ENCODE measurements at places on chromosomes 12 and 14.

DNA sequence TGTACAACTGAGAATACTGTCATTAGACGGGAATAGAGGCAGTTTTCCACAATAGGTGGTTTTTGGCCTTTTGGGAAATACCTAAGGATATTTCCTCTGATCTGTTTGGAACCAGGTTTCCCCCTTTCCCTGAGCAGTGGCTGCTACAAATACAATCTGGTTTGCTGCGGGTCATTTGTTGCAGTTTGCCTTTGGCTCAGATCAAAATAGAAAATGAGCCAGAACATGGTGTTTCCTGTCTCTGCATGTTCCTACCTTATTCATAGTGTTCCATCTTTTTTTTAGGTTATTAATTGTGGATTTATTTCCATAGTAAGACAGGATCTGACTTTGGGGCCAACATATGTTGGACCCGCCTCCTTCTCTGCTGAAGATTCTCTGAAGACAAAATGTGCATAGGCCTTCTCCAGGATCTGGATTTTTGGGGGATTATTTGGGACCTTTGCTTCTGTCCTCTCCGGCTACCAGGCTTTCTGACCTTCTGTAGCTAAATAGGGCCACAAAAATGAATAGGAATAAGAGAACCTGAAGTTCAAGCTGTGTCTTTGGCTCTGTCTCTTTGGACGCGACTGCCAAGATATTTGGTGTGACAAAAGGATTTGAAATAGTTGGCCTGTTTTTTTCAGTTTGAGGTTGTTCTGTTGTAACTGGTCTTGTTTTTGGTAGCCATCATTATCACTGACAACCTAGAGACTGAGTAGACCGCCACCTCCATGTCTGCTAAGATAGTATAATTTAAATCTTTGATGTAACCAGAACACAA is 146.9 kb downstream of the PRKCH start:
- no peak for DNase-seq

GRCh38 chr14:58368956-58369355 is 26.8 kb upstream of the TOMM20L start:
- no peak for DNase-seq

GRCh38 chr14:103456167-103456835 is 66.3 kb downstream of the CKB start:
- DNase-seq: no peak

DNA sequence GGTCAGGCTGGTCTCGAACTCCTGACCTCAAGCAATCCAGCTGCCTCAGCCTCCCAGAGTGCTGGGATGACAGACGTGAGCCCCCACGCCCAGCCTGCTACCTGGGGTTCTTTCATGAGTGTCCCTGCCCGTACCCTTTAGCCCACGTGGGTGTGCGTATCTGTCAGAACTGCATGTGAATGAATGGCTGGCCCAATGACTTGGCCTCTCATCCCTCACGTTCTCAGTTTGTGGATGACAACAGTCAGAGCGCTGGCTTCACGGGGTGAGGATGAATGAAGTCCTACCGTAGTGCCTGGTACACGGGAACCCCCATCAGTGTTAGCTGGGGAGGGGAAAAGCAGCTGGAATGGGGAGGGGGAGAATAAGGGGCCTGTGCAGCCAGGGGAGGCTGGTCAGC is 16.1 kb upstream of the ZDHHC22 start:
- no peak for DNase-seq

DNA sequence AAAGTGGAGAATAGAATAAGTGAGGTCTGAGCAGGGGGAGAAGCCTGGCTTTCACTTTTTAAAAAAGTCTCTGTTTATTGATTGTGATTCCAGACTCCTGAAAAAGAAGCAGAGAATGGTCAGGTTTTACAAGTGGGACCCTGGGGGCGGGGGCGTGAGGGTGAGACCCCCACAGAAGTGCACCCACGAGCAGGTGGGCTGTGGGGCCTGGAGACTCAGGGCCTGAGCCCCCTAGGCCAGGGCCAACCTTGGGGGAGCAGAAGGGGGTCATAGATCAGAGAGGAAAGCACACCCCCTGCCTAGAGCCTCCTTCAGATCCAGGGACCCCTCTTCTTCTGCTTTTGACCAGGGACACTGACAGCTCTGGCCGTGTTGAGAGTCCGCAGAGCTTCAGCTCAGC is 180.3 kb downstream of the ADGRD1 start:
- DNase-seq: no peak

DNA sequence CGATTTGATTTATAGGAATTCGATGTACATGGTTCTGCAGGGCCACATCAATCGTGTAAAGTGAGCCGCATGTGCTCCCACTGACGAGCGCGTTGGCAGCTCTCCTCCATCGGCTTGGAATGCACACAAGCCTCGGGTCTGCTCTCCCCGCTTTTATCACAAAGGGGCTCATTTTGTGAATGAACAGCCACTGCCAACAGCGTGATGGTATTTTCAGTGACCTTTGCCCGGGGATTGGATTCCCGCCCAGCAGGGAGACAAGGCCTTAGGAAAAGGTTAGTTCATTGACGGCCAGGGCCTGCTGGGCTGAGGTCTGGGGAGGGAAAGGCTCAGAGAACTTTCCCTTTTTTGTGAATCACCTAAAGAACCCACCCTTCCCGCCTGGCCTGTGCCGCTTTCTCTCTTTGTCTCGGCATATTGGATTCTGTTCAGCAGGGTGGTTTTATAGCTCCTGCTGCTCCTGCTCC is 232.1 kb downstream of the MSRB3 start:
- DNase-seq: no peak

- DNase-seq: no peak
Observed at GRCh38 chr12:31524791-31525495, 66.0 kb downstream of the DENND5B start.

DNA sequence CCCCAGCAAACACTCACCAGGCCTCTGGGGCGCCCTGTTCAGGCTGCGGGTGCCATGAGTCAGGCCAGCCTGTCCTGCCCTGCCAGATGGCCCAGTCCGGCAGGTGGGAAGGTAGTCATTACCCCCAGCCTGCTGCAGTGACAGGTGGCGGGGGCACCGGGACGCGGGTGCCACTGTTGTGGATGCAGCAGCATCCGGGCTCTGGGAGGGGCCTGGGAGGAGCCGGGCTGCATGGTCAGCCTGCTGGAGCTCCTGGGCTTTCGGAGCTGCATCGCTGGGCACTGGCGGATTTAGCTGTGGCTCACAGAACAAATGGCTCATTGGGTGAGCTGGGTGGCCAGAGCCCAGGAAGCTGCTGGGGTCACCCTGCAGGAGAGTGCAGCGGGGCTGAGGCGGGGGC is 13.5 kb downstream of the CEP170B start:
- DNase-seq: no peak

- no peak for DNase-seq
Observed at GRCh38 chr14:48788771-48789170, 797.4 kb downstream of the RPS29 start.

DNA sequence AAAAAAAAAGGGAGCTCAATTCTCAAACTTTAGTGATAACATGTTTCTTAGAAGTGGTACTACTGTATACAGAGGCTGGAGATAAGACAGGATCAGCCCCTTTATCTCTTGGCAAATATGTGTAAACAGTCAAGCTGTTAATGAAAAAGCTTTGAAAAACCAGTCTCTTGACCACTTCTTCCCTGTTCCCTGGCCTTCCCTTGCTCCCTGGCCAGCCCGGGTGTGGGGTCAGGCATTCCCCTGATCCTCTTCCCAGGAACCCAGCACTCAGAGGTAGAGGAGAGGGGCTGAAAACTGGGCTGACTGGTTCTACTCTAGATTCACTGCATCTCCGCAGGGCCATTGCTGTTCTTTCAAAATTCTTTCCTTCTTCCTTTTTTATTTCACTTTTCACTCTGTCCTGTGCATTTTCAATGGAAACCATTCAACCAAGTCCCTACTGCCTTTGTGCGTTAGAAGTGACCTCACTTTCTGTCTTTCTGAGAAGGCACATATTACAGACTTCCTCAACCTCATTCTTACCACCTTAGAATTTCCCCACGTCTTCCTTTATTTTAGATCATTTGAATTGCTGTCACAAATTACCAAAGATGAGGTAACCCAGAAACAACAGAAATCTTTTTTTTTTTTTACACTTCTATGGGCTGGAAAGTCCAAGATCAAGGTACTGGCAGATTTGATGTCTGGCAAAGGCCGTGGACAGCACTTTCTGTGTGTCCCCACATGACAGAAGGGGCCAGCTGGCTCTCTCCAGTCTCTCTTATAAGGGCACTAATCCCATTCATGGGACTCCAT is 5.7 kb downstream of the GNG2 start:
- no peak for DNase-seq

DNA sequence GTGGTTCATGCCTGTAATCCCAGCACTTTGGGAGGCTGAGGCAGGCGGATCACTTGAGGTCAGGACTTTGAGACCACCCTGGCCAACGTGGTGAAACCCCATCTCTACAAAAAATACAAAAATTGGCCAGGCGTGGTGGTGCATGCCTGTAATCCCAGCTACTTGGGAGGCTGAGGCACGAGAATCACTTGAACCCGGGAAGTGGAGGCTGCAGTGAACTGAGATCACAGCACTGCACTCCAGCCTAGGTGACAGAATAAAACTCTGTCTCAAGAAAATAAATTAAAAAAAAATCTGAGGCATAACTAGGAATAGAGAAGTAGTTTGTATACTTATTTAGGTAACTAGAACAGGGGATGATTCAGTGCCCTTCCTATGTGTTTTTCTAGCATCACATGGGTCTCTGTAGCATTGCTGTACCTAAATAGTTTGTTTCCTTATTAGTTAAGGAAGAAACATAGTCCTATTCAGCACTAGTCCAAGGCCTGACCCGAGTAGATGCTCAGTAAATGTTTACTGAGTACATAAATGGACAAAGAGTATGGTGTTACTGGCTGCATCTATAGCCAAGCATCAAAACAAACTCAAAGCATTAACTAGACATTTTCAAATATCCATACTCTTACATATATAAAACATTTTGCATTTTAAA is 21.7 kb downstream of the TAOK3 start:
- no peak for DNase-seq

- DNase-seq: no peak
Observed at GRCh38 chr14:95510804-95511203, 5.6 kb downstream of the SYNE3 start.

DNA sequence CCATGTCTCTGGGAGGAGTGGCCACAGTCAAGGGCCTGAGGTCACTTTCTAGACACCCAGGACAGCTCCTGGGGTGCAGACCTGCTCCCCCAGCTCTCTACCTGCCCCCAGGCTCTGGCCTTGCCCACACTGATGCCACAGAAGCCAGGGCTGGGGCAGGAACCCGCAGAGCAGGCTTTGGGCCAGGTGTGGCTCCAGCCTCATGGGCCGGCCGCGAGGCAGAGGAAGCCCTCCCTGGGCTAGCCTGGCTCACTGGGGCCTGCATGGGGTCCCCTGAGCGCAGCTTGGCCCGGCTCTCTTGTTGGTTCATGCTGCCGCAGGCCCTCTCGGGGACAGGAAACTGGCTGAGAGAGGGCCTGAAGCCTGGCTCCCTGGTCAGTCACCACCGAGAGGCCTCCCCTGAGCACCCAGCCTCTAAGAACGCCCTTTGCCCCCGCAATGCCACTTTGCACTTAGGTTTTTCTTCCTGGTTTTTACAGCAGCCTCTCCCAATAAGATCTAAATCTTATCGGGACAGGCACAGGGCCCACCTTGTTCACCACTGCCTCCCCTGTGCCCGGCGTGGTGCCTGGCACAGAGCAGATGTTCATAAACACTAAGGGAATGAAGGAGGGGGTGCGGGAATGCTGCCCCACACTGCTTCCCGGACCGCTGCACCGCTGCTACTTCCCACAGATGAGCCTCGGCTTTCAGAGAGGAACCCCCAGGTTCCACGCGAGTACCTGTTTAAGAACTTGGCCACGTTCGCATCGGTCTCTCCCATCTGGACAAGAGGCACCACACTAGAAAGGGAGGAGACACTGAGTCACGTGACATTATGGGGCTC is 14.7 kb downstream of the MMAB start:
- DNase-seq: no peak

DNA sequence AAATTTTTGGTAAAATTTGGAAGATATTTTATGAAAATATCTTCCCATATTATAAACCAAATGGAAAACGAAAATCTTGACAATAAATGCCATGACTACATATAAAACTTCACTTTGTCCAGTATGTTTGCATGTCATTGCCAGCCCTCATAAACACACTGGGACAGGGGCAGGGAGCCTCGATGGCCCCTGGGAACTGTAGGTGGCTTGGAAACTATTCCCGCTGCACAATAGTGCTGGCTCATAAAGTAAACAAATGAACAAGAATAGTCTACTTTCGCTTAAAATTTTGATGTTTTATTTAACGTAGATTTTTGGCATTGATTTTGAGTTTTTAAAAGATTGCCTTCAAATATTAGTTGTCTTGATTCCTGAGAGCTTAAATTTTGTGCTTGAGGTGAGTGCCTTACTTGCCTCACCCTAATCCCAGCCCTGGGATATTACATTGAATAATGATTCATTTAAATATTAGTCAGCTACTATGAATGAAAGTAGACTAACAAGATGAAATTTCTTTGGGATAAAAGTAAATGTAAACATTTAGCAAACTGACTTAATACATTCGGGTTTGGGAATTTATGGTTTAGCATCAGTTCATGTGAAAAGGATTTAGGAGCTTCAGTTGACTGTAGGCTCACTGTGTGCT is 74.0 kb upstream of the PKP2 start:
- no peak for DNase-seq

DNA sequence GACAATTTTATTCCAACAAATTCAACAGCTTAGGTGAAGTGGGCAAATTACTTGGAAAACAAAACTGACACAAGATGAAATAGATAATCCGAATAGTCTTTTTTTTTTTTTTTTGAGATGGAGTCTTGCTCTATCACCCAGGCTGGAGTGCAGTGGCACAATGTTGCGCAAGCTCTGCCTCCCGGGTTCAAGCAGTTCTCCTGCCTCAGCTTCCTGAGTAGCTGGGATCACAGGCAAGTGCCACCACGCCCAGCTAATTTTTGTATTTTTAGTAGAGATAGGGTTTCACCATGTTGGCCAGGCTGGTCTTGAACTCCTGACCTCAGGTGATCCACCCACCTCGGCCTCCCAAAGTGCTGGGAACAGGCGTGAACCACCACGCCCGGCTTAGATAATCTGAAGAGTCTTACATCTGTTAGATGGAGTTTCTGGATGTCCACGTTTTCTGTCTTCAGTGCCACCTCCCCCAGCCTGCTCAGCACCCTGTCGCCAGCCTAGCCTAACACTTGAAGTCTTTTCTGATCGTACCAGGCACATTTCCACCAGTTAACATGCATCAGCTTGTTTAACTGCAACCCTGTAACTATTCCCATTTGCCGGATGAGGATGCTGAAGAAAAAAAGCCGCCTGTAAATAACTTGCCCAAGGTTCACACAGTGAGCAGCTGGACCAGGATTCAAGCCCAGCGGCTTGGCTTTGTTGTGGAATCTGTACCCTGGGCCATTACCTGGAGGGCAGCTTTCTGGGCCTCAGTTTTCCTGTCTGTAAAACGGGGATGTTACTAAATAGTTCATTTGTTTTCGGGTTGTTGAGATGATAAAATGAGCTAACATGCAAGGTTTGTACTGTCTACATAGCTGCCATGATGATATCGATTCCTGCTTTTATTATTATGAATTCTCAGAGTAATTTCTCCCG is 26.4 kb downstream of the FBRSL1 start:
- no peak for DNase-seq

DNA sequence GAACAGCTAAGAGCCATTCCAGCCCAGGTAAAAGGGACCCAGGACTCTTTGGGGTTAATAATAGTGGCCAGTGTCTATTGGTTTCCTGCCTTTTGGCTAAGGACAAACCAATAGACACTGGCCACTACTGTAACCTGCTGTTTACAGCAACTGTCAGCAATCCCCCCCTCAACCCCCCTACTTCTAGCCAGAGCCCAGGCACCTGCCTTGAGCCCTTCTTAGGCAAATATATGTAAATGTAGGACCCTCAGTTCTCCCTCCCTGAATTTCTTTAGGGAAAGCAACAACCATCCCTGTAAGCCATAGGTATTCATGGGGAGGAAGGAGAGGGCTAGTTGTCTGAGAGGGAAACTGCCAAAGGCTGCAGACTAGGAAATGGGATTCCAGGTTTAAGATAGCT is 22.3 kb downstream of the HOXC4 start:
- no peak for DNase-seq
